Sigmoid colon (tissue), 7 donors: ENCODE measurements at places on chromosomes 16 and 17. TPM values are rescaled to one million over a fixed set of nuclear protein-coding genes. Genes with fewer than 3 reads are reported as not detected.

Gene KRTAP4-3
- total RNA-seq: not detected

DNA sequence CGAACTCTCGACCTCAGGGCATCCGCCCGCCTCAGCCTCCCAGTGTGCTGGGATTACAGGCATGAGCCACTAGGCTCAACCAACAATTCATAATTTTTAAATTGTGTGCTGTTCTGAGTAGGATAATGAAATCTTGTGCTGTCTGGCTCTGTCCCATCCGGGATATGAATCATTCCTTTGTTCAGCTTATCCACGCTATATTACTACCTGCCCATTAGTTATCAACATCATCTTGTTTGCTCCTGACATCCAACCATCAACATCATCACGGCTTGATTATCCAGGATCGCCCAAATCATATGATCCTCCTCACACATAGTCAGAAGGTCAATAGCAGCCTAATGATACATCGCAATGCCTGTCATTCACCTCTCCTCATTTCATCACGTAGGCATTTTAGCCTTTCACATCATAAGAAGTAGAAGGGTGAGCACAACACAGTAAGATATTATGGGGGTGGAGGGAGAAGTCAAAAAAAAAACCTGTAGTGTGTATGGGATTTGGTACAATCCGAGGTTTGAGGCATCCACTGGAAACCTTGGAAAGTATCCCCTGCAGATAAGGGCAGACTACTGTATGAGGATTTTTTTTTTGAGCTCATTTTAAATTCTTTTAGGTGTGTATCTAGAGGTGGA is 77.0 kb upstream of the SIAH1 start:
- DNase-seq: no peak

GRCh38 chr17:63696381-63696961 is 3.5 kb downstream of the LIMD2 start:
- DNase-seq: no peak

DNA sequence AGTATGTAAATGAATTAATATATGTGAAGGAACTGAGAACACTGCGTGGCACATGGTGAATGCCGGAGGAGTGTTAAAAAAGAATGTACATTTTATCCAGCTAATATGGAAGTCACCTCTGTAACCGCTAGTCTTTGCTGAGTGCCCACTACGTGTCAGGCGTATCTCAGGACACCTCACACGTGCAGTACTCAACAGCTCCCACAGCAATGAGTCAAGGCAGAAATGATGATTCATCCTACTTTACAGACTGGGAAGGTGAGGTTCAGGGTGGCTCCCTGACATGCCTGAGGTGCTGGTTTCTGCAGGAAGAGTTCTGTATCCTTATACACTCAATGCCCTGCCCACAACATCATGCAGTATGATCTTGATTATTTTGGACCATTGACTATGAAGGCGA is 487.0 kb downstream of the HAPSTR1 start:
- DNase-seq: no peak

DNA sequence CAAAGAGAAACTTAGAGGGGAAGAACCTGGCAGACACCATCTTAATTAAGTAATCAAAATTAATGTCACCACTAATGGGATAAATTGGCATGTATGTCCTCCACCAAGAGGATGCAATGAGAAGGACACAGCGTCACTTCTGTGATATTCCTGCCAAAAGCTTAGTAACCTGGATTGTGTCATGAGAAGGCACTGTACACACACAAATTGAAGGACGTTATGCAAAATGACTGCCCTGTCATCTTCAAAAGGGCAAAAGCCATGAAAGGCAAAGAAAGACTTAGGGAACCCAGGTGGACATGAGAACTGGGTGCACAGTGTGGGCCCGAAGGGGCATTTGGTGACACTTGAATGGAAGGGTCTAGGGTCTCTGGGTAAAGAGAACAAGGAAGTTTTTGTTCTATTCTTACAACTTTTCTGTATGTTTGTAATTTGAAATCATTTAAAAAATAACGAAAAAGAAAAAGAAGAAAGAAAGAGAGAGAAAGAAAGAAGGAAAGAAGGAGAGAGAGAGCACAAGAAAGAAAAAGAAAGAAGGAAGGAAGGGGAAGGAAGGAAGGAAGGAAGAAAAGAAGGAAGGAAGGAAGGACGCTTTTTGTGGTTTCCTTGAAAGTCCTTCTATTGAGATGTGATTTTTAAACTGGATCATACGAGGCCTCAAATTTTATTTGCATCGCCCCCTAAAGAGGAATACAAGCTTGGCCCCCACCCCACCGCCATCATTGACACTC is 4.0 kb upstream of the APOH start:
- DNase-seq: no peak

DNA sequence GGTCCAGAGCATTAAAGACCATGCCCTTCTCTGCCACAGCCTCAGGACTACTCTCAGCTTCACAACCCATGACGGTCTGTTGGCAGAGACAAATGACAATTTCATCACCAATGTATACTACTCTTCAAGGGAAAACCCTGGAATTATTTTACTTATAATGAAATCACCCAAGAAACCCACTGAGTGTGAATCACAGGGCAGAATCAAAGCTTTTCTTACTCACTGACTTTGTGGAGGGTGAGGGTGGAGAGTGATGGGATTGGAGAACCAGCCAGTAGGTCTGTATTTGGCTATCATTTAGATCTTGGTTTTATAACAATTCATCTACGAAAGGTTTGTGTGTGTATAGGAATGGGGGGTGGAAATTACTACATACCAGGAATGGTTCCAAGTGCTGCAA is 442.6 kb downstream of the SHISA9 start:
- DNase-seq: no peak
